Right lobe of liver (tissue), 6 donors: ENCODE measurements at places on chromosomes 7 and 10.

- no peak for DNase-seq
These were observed 582.6 kb downstream of the PARD3 start for GRCh38 chr10:34232481-34232880.

DNA sequence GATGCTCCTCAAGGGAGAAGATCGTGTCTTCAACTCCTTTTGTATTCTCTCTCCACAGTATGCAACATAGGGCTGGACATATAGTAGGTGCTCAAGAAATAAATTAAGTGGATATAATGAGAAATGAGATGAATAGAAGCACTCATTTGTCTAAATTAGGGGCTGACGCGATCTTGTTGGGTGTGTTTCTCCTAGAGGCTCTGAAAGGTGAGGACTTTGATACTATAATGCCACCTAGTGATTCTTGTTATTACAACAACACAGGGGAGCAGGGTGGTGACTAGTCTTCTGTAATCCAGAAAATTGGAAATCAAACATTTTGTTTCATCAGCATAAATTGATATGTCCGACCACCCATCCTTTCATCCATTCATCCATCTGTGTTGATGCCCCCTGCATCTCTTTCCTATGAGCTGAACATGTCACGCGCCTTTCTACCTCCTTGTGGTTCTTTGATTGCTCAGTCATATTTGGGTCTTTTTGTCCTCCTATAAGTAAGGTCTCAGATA, 3.5 kb upstream of the CFAP58 start:
- no peak for DNase-seq

GRCh38 chr10:21831986-21832820, 171.3 kb downstream of the DNAJC1 start:
- no peak for DNase-seq

- DNase-seq, result no peak
These were observed 311.9 kb upstream of the HGF start for GRCh38 chr7:82081644-82082224.

- DNase-seq, result no peak
These were observed 149.9 kb downstream of the SFMBT2 start for GRCh38 chr10:7260912-7261311.

DNA sequence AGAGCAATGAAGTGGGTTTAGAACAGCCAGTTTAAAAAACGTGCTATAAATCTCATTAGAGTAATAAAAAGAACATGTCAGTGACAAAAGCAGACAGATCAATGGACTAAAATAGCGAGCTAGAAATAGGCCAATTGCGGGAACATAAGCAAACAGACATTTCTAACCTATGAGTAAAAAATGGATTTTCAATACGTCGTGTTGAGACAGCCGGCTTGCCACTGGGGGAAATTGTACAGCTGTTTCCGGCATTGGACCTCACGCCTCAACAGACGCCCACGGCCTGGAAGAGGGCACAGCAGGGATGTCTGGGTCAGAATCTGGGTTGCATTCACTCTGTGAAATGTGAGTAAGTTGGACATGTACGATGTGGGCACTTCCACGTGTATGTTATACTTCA, 92.9 kb downstream of the SVOPL start:
- DNase-seq, result no peak

DNA sequence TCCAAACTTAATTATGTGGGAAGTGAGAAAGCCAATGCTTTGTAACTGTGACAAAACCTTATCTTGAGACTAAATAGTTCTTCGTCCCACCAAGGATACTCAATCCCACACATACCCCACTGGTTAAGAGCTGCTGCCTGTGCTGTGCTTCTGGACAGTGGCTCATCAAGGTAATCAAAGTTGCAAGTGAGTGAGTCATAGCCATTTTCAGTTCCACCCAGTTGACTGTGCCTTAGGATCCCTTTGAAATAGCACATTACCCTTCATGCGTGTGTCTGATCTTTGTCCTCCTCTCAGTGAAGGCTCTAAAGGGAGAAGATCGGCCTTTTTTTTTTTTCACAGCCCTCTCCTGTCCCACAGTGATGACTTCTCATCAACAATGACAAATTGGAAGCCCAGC, 706.0 kb upstream of the AUTS2 start:
- DNase-seq, result no peak

DNA sequence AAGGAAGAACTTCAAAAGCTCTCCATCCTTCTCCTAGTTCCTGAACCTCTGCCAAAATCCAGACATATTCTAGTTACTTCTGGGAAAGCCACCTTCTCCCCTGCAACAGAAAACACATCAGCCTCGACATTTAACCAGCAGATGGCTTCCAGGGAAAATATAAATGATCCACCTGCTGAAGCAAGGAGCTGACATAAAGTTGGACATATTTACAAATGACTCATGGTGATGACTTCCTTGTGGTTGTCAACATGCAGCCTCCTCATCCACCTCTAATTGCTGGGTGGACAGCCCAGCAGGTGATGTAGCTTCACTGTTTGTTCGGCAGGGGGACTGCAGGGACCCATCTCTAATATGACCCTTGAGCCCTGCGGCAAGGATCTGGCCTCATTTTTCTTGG, 266.0 kb downstream of the C7orf25 start:
- no peak for DNase-seq
